ENCODE measurements at places on chromosomes 2 and 18. TPM values are rescaled to one million over a fixed set of nuclear protein-coding genes. Genes with fewer than 3 reads are reported as not detected.
A peak's percentile ranks its signal among the peaks of the same experiment; 100 is the strongest.

The CWC22 gene
- 43.4 TPM for total RNA-seq

DNA sequence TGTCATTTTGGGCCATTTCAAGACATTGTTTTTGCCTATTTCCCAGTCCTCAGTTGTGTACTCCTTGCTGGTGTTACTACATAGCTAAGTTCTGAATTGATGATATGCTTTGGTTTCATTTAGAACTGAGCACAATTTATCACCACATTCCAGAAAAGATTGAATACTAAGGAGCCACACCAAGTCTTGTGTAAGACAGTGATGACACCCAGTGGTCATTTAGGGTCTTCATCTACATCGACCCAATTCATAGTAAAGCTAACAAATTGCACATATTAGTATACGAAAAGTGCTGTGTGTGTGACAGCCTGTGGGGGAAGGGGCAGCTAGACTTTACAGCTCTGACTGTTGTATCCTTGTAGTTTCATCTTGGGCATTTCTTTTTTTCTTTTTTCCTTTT lies 10.9 kb upstream of the DLX2 start:
- no peak for DNase-seq

The MYO5B gene
- 9.3 TPM for total RNA-seq

The ZNF385B gene
- total RNA-seq, result 3.0 TPM

DNA sequence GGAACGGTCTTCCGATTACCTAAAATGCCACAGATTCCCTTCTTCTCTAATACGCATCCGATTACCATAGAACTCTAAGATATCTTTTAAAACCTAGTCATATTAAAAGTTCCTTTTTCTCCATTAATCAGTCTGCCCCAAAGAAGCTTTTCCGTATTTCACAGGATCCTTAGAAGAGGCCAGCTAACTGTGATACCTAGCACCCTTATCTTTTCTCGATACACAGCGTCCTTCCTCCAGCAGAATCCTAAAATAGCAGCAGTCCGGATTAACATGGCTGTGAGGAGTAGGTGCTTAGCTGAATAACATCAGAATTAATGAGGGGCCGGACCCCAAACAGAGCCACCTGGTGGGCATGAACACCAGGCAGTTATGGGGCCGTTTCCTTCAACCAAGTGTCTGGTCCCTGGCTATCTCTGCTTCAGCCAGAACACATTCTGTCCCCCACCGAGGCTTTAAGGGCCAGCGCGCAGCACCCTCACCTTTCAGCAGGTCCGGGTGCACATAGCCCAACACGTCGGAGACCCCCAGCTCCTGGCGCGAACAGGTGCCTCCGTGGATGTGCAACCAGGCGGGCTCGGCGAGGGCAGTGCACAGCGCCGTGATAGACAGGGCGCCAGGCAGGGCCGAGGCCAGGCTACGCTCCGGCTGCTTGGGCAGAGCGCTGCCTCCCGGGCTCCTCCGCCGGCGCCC lies 995 bp downstream of the TMEM127 start:
- no peak for DNase-seq

DNA sequence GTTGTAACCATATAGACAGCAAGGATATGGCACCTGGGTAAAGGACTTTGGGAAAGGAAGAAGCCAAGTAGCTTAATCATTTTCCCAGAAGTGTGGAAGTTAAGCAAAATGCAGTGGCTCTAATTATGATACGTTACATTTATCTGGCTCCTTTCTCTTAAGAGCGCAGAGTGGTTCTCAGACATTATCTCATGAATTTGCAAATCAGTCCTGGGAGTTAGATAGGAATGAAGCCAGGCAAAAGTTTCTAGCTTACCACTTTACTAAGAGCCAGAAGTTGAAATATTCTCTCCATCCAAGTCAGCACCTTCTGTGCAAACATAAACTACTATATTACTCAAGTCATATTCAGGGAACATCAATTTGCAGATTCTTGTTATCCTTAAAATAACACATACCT lies 10.9 kb upstream of the PIEZO2 start:
- no peak for DNase-seq

DNA sequence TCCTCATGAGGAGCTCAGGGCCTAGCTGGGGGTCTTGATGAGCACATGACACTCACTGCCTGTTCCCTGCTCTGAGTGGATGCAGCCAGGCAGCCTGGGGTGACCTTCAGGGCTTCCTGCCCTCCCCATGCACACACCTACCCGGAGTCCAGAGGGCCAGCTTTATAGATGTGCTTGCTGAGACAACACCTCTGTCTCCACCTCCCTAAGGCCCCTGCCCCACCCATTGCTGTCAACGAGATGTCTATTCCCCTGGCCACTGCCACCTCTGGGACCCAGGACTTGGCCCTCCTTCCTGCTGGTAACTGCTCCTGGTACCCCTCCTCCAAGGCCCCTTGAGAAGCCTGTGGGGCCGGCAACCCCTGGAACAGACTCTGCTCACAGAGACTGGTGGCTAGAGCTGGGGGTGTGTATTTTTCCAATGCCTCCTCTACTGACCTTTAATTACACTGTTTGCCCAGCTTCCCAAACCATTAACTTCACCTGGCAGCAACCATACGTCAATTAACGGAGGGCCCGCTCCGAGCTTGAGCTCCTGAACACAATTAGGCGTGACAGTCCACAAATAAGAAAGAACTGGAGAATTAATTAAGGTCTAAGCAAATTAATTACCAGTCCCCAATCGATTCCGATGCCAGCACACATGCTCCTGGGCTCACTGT lies 66.3 kb downstream of the EMX1 start:
- no peak for DNase-seq

DNA sequence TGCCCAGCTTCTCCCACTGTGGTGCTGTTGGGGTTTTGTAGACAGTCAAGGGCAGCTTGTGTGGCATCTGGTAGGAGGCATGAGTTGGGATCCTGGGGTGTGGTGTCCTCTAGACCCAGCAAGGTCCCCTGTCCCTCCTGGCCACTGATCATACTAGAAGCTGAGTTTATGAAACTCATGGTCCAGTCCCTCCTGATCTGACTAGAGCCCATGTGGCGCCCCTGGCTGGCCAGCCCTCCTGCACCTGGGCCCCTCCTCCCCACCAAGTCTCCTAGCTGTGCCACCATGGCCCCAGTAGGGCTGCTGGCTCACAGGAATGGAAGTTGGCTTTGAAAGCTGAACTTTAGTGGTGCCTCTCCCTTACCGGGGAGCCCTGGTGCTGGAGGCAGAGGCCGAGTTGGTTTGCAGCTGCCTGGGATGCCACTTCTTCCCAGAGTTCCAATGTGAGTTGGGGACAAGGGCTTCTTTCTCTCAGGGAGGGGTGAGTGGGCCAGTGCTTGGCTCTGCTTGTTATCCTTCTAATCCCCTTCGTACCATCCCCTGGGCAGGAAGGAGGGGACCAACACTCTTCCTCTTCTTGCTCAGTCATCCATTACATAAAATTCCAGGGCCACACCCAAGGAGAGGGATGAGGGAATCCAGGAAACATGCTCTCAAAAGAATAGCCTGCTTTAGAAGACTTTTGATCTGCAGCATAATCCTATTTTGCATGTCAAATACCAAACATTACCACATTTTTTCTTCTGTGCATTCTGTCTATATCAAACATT lies 37.5 kb upstream of the HAAO start:
- DNase-seq, result no peak

The CD28 gene
- total RNA-seq, result not detected

DNA sequence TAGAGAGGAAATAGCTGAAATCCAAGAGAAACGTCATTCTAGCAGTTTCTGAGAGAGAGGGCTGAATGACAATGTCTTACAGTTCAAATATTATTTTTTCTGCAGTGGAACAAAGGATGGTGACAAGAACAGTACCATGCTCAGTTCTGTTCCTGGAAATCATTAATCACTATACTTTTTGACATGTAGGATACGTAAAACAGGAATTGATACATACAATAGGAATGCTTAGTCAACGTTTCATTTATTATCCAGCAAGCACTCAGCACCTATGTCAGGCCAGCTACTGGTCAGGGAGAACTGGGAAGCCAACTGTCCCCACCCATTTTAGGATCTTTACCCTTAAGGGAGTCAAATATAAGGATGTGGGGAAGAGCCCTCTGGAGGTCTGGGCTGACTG lies 114.7 kb downstream of the DHRS9 start:
- no peak for DNase-seq

GRCh38 chr18:61887838-61888237 lies 5.0 kb downstream of the RNF152 start:
- DNase-seq, result no peak

The PPIL3 gene
- total RNA-seq, result 63.4 TPM

GRCh38 chr18:56146565-56146964 lies 491.8 kb downstream of the TXNL1 start:
- DNase-seq, result no peak

DNA sequence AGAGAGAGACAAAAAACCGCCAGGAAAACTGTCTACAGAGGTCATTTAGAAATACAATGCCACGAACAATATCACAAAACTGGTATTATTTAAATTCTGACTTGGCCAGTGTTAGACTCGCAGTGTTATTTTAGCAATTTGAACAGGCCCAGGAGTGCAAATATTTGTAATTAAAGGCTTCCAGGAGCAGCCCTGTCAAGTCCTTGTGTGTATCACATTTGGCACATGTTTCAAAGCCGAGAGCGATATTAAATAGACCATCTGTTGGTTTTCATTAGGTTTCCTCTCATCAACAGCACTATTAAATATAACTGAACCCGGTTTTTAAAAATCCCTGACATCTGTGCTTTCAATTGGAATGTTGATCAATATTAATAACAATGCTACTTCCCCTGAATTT lies 656.9 kb downstream of the TSN start:
- no peak for DNase-seq

The RBKS gene
- total RNA-seq, result 2.3 TPM

- no peak for DNase-seq
Observed at GRCh38 chr2:101197814-101198213, 46.6 kb upstream of the TBC1D8 start.

The SALL3 gene
- 52.4 TPM for total RNA-seq

DNA sequence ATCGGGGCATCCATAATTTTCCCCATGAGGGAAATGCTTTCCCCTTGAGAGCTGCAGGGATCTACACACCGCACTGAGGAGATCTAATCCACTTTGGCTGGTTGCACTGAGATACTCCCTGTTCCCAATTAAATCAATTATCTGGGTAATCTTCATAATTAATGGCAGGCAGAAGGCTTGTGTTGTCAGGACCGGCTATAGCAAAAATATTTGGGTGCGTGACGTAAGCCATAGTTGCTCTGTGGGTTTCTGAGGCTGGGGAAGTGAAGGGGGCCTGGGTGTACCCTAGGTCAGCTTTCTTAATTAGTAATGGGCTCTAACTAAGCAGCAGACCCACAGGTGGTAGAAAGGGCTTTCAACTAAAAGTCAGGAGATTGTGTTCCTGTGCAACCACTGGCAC lies 62.8 kb upstream of the UPP2 start:
- no peak for DNase-seq

DNA sequence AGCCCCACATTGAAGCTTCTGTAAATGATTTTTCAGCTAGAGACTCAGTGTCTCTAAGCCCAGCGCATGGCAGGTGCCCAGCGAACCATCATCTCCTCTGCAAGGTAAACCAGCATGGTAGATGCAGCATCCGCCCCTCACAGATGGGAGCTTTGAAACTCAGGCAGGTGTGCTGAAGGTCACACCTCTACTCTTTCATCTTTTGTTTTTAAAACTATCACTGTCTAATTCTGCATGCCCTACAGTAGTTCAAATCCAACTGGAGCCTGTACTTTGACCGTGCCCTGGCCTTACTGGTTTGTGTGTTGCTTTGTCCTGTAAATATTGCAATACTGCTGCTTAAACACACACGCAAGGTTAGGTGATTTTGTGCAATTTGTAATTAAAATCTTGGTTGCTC lies 831.1 kb downstream of the GALR1 start:
- DNase-seq, result no peak

DNA sequence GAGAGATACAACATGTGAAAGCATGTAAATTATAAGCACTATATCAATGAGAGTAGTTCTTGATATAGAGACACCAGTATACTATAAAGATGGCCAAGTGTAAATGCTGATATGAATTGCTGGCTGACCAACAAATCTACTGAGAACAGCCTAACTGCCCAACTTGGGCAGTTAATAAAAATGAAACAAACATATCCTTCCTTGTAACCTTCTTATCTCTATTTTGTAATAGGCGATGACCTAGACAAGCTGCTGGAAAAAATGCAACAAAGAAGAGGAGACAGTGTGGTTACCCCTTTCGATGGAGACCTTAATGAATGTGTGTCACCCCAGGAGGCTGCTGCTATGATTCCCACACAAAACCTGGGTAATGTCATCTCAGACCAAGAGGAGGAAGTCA lies 148.7 kb downstream of the ESCO1 start:
- DNase-seq, result no peak

DNA sequence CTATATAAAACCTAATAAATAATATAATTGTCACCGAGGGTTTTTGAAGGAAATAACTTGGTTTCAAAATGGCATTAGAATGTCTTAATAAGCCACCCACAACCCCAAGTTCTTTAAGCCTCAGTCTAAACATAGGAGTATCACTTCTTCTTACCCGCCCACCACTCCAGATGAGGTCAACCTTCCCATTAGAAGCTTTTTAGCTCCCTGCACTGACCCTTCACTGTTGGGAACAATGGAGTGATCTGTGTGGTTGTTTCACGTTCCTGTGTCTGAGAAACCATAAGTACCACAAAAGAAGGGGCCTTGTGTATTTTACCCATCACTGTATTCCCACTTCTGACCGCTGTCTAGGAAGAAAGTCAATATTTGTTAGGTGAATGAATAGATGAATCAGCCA lies 326.3 kb upstream of the ZNF521 start:
- no peak for DNase-seq

The COL6A3 gene
- total RNA-seq, result 0.66 TPM

GRCh38 chr2:144350151-144350802 lies 169.6 kb downstream of the ZEB2 start:
- DNase-seq, result peak; percentile 62

DNA sequence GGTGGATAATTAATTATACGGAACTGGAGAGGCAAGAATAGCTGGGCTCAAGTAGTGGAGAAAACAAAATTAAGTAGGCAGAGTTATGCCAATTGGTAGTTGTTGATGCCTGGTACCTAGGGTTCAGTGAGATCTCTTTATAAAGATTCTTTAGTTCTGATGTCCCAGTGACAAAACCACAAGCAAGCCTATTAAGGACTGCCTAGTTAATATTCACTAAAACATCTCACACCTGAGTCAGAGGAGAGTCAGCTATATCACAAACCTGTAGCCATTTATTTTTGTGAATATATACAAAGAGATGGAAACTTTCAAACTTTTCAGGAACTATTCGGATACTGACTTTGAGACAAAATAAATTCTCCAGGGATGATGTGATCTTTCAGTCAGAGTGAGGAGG lies 213.9 kb upstream of the CYP26B1 start:
- DNase-seq, result no peak

GRCh38 chr18:2263303-2263890 lies 307.9 kb downstream of the METTL4 start:
- DNase-seq, result no peak

DNA sequence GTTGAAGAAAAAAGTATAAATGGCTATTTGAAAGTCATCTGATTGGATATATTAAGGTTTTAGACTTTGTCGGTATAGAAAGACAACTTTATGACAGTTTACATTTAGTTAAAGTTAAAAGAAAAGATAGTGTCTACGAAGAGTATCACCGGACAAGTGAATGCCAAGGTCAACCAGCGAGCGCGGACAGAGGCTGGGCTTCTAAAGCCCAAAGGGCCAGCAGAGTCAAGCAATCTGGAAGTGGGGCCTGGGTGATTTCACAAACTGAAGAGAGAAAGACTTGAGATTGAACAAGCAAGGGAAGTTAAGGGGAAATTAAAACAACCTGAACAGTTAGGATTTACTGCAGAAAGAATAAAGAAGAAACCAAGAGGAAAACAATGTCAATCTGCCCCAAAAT lies 16.3 kb downstream of the ZNF521 start:
- no peak for DNase-seq

All from H9 (cell line).